ENCODE measurements at places on chromosomes 1 and 21.
A peak's percentile ranks its signal among the peaks of the same experiment; 100 is the strongest.

GRCh38 chr1:83632906-83633305 lies 366.0 kb downstream of the TTLL7 start:
- peak; percentile 49 for DNase-seq

DNA sequence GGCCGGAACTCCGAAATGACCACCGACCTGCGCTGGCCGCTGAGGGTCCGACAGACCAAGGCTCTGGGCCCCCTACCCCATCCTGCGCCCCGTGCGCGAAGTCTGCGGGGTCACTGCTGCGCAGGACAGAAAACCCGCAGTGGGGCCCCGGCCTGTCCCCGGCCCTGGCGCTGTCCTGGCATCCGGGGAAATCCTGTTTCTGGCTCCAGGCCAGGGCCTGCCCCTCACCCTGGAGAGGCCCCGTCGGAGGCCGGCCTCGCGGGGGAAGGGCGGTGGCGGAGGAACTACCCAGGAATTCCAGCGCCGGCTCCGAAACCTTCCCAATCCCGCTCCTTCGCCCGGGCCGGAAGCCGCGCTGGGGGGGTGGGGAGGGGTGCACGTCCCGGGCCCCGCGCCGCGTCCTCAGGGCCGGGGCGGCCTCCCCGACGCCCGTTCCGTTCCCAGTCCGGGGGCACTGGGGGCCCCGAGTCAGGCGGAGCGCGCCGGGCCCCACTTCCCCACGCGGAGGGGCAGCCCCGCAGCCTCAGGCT lies 77.0 kb downstream of the MORN1 start:
- DNase-seq = no peak

DNA sequence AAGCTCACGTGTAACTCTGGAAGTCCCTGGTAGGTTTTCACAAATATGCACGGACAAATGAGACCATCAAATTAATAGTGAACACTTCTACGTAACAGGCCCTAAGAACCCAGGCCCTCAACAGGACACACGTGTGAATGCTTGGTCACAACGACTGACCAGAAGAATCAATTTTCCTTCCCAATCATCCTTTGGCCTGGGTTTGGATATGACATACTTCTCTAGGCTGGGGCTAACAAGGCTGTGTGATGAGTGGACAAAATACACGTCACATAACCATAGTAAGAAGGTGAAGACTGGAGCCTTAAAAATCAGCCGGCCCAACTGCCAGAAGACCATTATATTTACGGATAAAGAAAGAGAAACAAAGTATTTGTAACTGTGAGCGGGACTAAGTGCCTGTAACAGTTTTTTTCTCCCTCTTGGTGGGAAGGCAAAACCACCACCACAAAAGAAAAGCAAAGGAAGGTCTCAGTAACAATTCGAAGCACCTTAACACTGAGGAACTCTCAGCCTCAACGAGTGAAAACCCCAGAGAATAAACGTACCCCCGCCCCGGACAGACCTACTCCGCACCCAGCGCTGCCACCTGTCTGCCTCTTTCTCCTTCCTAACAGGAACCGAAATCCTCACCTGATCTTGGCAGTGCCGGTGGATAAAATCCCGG lies 450 bp downstream of the SDE2 start:
- no peak for DNase-seq

DNA sequence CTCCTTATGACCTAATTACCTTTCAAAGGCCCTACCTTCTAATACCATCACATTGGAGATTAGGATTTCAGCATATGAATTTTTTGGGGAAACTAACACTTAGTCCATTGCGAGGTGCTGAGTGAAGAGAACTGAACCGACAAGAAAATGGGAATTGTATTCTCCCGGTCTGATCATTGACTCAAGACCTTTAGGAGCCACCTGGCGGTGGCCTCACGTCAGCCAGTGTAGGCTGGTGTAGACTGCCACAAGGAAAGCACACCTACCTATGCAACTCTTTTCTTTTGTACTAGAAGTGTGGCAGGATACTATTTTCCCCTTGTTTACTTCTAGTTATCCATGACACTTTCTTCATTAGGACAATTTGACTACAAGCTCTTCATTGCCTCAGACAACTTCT lies 333.5 kb upstream of the B3GALT2 start:
- no peak for DNase-seq

DNA sequence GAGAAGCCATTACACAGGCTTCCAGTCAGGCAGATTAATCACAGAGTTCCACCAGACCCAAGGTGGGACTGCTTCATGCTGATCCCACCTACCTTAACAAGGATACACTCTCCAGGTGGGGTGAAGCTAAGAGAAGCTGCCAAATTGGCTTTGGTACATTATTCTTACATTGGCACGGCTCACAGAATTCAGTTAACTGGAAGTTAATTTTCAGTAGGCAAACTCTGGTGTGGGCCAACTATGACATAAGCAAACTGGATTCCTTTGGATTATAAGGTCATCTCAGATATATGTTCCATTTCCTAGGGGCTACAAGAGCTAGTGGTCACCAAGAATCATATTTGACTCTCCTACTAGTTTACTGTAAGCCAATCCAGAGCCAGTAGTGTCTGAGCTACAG lies 448.8 kb upstream of the BEND5 start:
- no peak for DNase-seq

DNA sequence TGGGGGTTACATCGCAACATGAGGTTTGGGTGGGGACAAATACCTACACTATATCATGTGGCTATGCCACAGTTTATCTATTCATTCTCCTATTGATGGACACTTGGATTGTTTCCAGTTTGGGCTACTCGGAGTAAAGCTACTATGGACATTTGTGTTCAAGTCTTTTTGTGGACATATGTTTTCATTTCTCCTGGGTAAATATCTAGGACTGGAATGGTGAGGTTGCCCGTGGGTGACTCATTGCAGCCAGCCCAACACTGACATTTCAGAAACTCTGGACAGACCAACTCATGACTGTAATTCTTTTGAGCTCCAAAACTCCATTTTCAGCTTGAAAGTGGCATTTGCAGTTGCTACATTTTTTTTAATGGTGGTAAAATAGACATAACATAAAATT lies 82.7 kb downstream of the KAZN start:
- DNase-seq = no peak

DNA sequence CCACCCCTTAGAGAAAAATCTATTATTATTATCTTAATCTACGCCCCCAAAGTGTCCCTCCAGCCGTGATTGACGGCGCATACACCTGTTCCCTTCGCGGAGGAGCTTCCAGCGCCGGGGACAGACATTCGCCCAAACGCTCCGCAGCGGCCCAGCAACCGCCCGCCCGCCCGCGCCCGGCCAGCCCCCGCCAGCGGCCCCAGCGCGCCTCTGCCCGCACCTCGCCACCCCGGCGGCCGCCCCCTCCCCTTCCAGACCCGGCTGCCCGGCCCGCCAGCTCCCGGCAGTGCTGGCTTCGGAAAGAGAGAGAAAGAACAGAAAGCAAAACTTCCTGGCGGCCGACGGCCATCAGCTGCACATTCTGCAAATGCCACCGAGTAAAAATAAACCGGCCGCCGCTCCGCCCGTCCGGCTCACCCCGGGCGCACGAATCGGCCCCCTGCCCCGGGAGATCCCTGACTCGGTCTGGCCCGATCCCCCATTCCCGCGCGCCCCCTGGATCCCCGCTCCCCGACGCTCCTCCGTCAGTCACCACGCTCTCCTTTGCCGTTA lies 1.6 kb downstream of the CASZ1 start:
- DNase-seq = peak; percentile 12

DNA sequence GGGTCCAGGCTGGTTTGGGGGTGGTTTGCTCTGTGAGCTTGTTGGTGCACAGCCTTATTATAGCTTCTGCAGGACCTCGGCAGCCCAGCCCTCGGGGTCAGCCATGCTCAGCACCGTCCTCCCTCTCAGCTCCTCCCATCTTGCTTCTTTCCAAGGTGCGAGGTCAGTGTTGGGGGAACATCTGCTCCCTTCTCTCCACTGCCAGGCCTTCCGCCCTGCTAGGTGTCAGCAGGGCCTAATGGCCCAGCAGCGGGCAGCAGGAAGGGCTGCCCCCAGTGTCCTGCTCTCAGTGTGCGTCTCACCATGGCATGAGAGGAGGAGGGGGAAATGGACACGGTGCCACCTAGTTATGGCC lies 36.5 kb upstream of the LRRC3 start:
- no peak for DNase-seq

DNA sequence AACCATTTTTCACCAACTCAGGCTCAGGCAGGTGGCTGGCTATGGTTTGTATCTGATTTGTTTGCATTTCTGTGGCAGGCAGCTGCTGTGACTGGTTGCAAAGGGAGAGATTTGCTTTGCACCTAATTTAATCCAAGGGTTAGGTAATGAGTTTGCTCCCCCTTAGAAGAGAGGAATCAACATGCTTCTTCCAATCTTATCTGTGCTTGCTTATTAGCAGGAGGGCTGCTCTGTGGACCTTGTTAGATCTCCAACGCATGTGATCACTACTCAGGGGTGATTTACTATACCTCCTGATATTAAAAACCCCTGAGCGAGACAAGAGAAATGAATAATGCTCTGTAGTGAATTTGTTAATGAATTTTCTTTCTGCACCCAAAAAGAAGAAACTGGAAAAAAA lies 20.5 kb downstream of the OLFML3 start:
- no peak for DNase-seq

DNA sequence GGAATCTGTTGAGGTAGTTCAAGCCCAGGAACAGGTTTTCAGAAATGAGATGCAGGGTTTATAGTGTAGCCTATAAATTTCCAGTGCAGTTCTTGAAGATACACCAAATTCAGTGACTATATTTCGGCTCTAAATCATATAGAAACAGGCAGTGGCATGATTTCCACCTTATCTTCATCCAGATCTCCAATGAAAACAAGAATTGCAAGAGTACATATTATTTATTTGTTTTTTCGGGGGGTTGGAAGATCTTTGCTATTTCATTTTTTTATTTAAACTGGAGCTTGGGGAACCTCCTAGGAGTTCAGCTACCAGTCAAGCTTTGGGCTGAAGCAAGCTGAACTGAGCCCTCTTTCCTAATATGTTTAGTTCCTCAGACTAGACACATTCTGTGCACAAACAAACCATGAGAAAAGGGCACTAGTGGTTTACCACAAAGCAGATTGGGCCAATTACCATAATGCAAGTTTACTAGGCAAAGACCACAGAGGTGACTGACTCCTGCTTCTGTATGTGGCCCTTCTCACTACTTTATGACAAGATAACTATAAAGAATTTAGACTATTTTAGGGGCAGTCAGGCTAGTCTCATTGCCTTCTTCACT lies 68.5 kb downstream of the RGS2 start:
- no peak for DNase-seq

DNA sequence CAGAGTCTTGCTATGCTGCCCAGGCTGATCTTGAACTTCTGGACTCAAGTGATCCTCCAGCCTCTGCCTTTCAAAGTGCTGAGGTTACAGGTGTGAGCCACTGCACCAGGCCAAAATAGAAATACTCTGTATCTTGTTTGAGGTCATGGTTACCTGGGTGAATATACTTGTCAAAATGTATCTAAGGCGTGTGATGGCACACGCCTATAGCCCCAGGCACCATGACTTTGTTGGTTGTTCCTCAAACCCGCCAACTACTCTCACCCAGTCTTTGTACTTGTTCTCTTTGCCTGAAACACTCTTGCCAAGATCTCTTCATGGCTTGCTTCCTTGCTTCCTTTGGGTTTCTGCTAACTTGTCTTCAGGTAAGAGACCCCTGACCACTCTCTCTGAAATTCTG lies 38.0 kb upstream of the RGS5 start:
- no peak for DNase-seq

DNA sequence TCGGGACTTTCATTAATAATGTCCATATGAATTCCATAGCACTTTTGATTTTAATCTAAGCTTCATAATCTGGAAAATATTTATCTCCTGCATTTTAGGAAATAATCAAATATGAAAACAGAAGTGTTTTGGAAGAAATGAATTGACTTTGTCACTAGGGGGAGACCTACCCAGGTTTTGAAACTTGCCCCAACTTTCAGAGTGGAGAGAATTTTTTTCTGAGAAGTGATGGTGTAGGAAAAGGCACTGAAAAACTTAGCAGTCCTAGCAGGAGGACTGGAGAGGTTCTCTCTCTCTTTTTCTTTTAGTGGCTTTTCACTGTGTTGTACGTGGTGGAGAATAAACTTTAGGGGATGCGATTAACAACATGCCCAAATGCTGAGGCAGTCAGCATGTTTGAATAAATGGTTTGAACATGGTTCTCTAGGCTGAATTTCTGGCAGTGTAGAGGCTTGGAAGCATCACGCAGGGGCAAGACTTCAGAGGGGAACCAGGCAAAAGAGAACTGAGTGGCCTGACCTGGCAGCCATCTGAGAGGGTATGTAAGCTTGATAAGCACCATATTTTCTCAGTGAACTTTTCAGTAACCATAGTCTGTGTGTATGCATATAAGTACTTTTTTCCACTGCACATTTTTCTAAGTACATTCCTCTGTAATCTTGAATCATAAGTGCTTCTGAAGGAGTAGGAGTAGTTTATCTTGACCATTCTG lies 68.3 kb upstream of the NEK7 start:
- DNase-seq = no peak

GRCh38 chr1:36415661-36416326 lies 18.1 kb upstream of the LSM10 start:
- no peak for DNase-seq

DNA sequence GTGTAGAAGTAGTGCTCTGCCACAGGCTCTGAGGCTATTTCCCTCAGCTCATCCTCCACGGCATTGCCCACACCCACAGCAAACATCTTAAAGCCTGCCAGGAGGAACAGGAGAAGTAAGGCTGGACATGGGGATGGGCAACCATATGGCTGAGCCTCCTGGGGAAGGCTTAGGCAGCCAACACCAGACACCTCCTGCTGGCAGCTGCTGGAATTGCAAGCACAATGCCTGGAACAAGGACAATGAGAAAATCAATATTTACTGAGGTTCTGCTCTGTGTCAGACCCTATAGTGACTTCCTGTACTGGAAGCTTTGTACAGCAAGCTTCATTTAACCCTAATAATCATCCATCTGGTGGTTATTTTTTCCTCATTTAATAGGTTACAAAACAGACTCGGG lies 8.2 kb downstream of the MATN1 start:
- DNase-seq = peak; percentile 61

DNA sequence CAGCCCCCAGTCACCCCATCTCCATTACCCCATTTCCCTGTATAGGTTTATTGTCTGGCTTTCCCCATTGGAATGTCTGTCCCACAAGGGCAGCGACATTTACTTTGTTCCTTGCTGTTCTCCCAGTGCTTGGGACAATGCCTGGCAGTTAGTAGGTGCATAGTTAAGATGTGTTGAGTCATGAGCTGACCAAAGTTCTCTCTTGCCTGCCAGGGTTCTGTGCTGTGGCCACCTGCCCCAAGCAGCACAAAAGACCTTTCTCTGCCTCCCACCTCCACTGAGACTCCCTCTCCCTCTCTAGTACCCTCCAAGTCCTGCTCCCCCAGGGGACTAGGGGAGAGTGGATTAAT lies 40.0 kb downstream of the TMCO4 start:
- DNase-seq = no peak

Measured in activated CD4-positive, alpha-beta T cell treated with anti-CD3 and anti-CD28 coated beads for 48 hours (primary cell).